ENCODE measurements at places on chromosomes 12 and 14. TPM values are rescaled to one million over a fixed set of nuclear protein-coding genes. Genes with fewer than 3 reads are reported as not detected.

The NFATC4 gene
- total RNA-seq = 4.7 TPM

The ZC2HC1C gene
- total RNA-seq = 0.90 TPM

The LRRC23 gene
- 12.8 TPM for total RNA-seq

The CEP170B gene
- total RNA-seq = 41.5 TPM

The CCDC175 gene
- total RNA-seq = not detected

The MMP19 gene
- total RNA-seq = 0.53 TPM

The ZFC3H1 gene
- total RNA-seq = 22.1 TPM

The RPL36AL gene
- total RNA-seq = 337 TPM

The GLI1 gene
- total RNA-seq = 0.26 TPM

The SRGAP1 gene
- total RNA-seq = 4.5 TPM

The LRFN5 gene
- 0.13 TPM for total RNA-seq

The ESR2 gene
- under 0.01 TPM for total RNA-seq

The MYO1H gene
- total RNA-seq = not detected

The RPS29 gene
- 1,758 TPM for total RNA-seq

The KRT3 gene
- total RNA-seq = 0.13 TPM

The CELA1 gene
- total RNA-seq = not detected

The TMX1 gene
- 58.2 TPM for total RNA-seq

The NEMF gene
- total RNA-seq = 45.8 TPM

The RNASE4 gene
- 4.7 TPM for total RNA-seq

The OLR1 gene
- not detected for total RNA-seq

The SERPINA12 gene
- total RNA-seq = not detected

The TMEM132C gene
- total RNA-seq = not detected

The RNFT2 gene
- total RNA-seq = 0.26 TPM

The APAF1 gene
- total RNA-seq = 9.1 TPM
